Stimulated activated CD4-positive, alpha-beta T cell treated with anti-CD3 and anti-CD28 coated beads, Interleukin-1b, Interleukin-23, amount 100 ng/mL, for 1 hour (primary cell): ENCODE measurements at places on chromosomes 5 and 9.

DNA sequence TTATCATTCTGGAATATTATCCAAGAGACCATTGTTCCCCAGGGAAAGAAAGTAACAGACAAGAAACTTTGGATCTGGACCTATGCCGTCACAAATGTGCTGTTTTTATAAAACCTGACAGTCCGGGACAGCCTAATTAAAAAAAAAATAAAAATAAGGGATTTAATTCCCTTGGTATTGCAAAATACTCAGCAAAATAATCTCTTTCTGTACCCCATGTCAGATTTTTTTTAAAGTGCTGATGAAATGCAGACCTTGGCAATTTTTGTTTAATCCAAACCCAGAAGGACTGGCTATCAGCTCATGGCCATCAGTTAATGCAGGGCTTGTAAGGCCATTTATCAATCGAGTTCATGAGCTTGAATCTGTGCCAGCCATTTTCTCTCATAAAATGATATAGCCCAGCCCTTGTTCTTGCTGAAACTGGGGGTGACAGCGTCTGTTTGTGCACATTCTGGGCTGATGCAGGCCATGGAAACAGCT lies 162.7 kb upstream of the S1PR3 start:
- DNase-seq: no peak

DNA sequence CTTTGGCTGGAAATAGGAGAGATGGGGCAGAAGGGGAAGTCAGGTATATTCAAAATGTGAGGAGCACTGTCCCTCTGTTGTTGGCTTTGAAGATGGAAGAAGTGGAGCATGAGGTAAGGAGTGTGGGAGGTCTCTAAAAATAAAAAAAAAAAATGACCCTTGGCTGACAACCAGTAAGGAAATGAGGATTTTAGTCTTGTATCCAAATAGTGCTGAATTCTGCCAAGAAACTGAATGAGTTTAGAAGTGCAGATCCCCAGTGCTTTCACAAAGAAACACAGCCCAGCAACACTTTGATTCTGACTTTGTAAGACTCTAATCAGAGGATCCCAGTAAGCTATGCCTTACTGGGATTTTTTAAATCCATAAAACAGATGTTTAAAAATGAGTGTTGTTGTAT lies 367.9 kb downstream of the CYLC2 start:
- DNase-seq: no peak

- DNase-seq: no peak
Measured at GRCh38 chr9:113018247-113018646, 6.3 kb upstream of the ZNF883 start.

DNA sequence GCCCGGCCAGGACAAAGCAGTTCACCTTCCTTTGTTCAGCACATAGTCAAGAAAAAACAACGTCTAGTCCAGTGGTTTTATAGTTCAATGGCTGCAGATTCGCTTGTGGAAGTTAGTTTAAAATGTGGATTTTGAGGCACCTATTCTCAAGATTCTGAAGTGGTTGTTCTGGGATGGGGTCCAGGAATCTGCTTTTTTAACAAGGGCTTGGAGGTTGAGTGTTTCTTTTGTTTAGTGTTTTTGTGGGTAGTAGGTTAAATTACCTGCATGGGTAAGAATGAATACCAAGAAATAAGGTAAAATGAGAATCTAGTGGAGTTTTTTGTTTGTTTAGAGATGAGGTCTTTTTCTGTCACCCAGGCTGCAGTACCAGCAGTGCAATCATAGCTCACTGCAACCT lies 28.4 kb upstream of the NADK2 start:
- no peak for DNase-seq

DNA sequence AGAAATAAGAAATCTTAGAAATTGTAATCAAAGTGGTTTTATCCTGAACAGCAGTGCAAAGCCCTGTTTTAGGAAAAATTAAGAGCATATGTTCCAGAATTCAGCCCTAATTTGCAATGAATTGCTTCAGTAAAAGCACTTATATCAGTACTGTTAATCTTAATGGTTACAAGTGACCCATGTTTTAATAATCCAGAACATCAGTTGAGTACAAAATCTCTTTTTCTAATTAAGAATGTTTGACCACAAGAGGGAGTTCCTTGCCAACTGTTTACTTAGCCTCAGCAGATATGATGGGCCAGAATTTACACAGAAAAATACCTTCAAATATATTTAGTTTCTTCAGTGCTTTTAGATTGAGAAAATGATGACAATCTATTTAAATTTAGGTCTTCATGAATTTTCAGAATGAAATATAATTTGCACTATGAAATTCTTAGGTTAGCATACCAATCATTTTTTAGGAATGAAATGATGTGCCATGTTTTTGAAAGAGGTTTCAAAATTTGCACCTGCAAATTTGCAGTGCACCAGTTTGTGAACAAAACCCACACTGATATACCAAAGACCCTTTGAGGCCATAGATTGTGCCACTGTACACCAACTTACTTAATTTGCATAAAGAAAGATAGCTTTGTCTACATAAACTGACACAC lies 926.3 kb upstream of the ARRDC3 start:
- DNase-seq: no peak

- no peak for DNase-seq
Measured at GRCh38 chr9:121284733-121285451, 16.9 kb downstream of the GSN start.

- no peak for DNase-seq
Measured at GRCh38 chr5:31433229-31433628, 98.7 kb downstream of the DROSHA start.

DNA sequence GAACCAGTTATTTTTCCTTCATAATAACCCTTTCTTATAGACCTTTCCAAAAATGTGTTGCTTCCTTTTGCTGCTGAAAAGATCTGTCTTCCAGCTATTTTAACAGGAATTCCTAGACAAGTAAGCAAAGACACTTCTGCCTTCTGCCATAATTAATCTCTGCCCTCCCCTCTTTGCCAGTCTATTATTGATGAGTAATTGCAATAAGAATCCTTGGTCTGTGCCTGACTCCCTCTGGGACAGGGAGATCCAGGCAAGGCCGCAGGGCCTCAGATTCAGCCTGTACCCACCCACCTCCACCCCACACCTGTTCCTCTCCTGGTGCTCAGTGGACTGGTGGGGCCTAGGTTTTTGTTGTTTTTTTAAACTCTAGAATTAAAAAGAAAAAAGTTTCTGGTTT lies 8.3 kb downstream of the FOXD1 start:
- DNase-seq: no peak

GRCh38 chr5:173326501-173326960 lies 1.7 kb downstream of the STC2 start:
- no peak for DNase-seq

GRCh38 chr5:946720-947625 lies 54.3 kb downstream of the TRIP13 start:
- DNase-seq: no peak

GRCh38 chr9:86997156-86997555 lies 49.9 kb upstream of the GAS1 start:
- DNase-seq: no peak

DNA sequence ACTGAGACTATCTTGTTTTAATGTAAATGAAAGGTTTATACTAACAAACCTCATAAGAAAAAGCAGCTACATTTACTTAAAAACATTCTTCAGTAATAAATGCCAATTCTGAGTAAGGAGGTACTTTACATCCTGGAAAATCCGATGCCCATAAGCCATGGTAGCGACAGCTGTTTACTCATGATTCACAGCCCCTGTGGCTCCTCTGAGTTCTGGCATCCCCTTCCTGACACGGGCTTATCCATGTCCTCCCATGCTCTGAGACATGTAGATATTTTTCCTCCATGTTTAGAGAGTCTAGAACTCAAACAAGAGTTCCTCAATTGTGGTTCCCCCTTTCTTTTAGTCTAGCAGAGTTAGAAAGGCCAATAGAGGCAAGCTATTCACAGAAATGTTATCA lies 63.1 kb upstream of the DEPDC1B start:
- DNase-seq: no peak

DNA sequence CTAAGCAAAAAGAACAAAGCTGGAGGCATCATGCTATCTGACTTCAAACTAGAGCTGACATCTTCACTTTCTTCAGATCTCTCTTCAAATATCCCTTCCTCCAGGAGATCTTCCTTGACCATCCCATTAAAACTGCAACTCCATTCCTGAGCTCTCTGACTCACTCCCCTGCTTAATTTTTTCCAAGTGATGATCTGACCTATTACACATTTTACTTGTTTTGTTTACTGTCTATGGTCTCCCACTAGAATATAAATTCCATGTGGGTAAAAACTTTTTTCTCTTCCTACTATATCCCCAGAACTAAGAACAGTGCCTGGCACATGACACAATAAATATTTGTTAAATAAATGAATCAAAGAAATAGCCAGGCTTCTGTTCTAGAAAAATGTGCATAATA lies 87.5 kb downstream of the SLIT3 start:
- DNase-seq: no peak

GRCh38 chr5:58582019-58582802 lies 664 bp upstream of the RAB3C start:
- no peak for DNase-seq

GRCh38 chr5:72271702-72272101 lies 48.3 kb downstream of the MRPS27 start:
- DNase-seq: no peak

- no peak for DNase-seq
Measured at GRCh38 chr5:172685091-172685490, 44.0 kb downstream of the NEURL1B start.

GRCh38 chr5:61732796-61733195 lies 400.7 kb downstream of the ZSWIM6 start:
- no peak for DNase-seq

DNA sequence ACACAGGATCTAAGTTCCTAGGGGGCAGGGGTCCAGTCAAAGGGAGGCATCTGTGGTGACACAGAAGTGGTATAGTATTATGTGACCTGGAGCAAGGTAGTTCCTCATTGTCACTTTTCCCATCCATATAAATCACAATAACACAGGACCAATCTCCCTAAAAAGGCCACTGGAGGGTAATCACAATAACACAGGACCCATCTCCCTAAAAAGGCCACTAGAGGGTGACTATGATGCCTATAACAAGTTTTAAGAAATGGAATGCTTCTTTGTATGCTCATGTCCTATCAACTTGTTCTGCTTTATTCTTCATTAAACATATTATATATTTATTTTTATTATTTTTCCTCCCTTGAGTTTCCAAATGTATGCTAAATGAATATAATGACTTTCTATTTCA lies 254.6 kb downstream of the ASTN2 start:
- no peak for DNase-seq

- DNase-seq: no peak
Measured at GRCh38 chr9:2263665-2264064, 248.5 kb downstream of the SMARCA2 start.

DNA sequence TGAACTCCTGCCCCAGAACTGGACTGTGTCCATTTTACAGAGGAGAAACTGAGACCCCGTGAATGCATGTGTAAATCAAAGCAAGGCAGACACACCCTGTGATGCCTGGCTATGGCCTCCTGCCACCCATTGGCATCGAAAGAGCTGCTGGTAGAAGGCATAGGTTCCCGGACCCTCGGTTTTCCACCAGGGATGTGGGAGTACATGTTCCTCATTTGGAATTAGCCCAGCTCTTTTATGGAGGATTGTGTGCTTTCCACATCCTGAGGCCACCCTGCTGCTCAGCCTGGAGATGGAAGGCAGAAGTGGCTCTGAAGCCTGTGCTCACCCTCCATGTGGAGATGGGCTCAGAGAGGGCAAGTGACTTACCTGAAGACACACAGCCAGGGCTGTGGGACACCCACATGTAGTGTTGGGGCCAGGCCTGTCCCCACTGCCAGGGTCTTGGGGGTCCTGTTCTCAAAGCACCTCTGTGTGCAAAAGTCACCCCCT lies 2.8 kb downstream of the SUSD3 start:
- no peak for DNase-seq

DNA sequence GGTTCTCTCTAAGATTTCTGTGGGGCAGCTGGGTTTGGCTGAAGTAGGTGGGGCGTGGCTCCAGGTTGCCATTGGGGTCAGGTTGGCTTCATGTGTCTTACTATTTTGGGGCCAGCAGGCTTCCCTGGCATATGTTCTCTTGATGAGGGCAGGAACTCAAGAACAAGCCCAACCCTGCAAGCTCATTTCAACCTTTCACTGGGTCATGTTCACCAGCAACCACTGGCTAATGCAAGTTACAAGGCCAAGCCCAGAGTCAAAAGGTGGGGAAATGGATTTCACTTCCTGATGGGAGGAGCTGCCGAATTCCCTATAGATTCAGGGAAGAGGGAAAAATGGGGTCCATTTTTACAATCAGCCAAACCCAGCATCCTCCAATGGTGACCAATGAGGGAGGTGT lies 34.0 kb upstream of the HAND1 start:
- no peak for DNase-seq

- DNase-seq: no peak
Measured at GRCh38 chr5:76622973-76623596, at the start of gene F2RL2. Gene F2RL2 (minus strand): TSS chr5:76623403. CDS start chr5:76623230, 173 bp downstream.

GRCh38 chr9:128006332-128006996 lies 25.7 kb upstream of the EEIG1 start:
- DNase-seq: no peak

DNA sequence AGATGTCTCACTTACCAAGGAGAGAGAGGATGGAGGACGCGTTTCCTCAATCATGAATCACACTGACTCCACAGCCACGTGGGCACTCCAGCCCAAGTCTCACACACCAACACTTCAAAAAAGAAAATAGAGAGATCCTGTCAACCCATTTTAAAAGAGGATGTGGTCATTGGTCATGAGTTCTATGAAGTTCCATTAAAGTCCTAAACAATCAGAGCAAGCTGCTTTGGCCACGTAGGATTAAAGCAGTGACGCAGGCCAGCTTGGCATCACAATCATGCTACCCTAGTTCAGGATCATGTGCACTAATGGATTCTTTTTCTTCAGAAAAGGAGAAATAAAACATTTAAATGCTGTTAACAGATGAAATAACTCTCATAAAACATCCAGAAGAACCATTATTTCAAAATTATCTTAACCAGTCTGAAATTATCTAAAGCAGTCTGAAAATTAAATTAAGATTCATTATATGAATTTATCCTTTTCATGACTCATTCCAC lies 108.1 kb downstream of the SEMA5A start:
- DNase-seq: no peak

GRCh38 chr5:61279725-61280124 lies 52.3 kb upstream of the ZSWIM6 start:
- DNase-seq: no peak

GRCh38 chr5:117077142-117077541 lies 502.5 kb upstream of the SEMA6A start:
- no peak for DNase-seq

DNA sequence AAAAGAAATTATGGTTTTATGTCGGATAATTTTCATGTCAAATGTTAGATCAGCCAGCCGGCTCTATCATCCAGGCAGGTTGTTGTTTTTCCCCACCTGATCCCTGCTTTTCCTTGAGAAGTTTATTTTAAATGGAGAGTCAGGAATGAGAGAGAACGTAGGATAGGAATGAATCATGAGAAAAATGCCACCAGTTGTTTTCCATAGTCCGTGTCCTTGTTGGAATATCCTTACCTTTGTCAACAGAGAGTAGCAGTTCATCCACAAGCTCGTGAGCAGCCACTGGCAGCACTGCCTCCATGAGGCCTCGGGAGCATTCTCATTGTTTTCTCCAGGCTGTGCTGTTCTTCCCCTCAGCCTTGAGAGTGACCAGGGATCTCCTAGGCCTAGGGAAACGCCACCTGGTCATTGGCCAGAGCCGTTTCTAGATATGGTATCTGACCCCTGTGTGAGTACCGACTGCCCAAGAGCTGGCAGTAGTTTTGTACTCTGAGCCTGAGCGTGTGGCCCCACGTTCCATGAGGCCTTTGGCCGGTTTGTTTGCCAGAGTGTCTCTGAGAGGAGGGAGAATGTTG lies 293.3 kb downstream of the FANCC start:
- no peak for DNase-seq

GRCh38 chr5:109041317-109041716 lies 293.6 kb downstream of the FER start:
- no peak for DNase-seq
